SK-N-DZ (cell line): ENCODE measurements at places on chromosomes 12 and 14.
A peak's percentile ranks its signal among the peaks of the same experiment; 100 is the strongest.

GRCh38 chr12:95520816-95521215, 30.5 kb downstream of the USP44 start:
- DNase-seq: no peak

- DNase-seq: no peak
Observed at GRCh38 chr12:124392667-124393413, 97.9 kb downstream of the RFLNA start.

- DNase-seq: no peak
Observed at GRCh38 chr12:101738920-101739665, at the start of gene SYCP3. SYCP3 (minus strand) TSS chr12:101739462; CDS start chr12:101737935, 1,527 bp downstream.

- no peak for DNase-seq
Observed at GRCh38 chr12:57224973-57225679, 4.4 kb upstream of the SHMT2 start.

- DNase-seq: no peak
Observed at GRCh38 chr12:107236824-107237511, 143.6 kb upstream of the CRY1 start.

- no peak for DNase-seq
Observed at GRCh38 chr14:101713621-101714349, 47.7 kb upstream of the PPP2R5C start.

- no peak for DNase-seq
Observed at GRCh38 chr12:131530041-131530332, 180.9 kb upstream of the SFSWAP start.

DNA sequence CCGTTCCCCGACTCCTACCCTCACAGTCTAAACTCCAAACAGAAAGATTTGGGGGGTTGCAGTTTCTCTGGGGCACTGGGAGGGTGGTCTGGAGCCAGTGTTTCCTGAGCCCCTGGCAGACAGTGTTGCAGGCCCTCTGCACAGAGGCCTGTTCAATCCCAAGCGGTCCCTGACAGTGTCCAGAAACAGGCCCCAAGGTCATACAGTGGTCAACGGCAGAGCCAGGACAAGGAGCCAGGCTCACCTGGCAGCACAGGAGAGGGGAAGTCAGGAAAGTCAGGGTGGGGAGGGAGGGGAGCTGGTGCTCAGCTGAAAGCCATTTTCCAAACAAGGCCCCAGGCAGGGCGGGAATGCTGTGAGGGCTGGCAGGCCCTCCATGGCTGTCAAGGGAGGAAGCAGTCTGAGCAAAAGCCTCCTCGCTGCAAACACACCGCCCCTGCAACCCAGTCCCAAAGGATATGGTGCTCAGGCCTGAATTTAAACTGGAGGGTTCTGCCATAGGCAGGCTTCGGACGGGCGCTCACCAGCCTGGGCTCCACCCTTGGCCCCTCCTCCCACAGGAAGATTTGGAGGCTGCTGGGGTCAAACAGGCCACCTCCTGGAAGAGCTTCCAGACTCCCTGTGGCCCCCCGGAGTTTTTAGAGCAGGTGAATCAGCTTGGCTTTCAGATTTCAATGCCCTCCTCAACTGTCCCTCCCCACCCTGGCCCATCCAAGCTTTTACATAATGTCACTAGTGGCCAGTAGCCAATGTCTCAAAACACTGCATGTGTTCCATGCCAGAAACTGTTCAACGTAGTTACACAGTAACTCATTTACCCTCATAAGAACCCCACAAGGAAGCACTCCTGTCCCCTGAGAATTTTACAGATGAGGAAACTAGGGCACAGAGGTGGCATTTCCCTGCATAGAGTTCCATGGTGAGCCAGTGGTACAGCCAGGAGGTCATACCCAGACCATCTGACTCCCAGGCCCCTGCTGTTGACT, 41.5 kb downstream of the CHGA start:
- DNase-seq: no peak

GRCh38 chr12:92109613-92110012, 36.0 kb downstream of the BTG1 start:
- DNase-seq: no peak

GRCh38 chr12:99911967-99912366, 72.8 kb downstream of the ANKS1B start:
- DNase-seq: no peak

- DNase-seq: no peak
Observed at GRCh38 chr12:124727264-124727800, 136.3 kb downstream of the SCARB1 start.

GRCh38 chr14:68143341-68143841, 323.8 kb downstream of the RAD51B start:
- DNase-seq: no peak

DNA sequence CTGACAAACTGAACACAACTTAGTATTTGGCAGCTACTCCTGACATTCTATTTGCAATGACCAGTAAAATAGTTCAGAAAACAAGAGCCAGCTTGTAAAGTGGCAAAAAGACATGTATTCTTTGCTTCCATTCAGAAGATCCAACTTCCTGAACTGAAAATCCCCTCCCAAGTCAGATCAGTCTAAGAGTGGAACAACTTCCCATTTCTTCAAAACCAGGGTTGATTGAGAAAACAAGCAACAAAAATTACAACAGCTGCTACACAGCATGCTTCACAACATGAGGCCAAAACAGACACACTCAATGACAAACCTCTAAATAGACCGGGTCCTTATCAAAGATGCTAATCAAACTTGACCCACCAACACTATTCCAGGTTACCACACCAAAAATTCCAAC, 40.3 kb downstream of the CIT start:
- DNase-seq: no peak

- DNase-seq: no peak
Observed at GRCh38 chr14:89296281-89296745, 120.7 kb downstream of the FOXN3 start.

- no peak for DNase-seq
Observed at GRCh38 chr12:67630373-67631088, 18.0 kb upstream of the DYRK2 start.

GRCh38 chr12:20370866-20371519, 2.7 kb downstream of the PDE3A start:
- DNase-seq: no peak

GRCh38 chr12:19970821-19971220, 397.5 kb upstream of the PDE3A start:
- DNase-seq: no peak

- DNase-seq: peak; percentile 60
Observed at GRCh38 chr12:29253906-29254625, 105.0 kb downstream of the FAR2 start.

- DNase-seq: no peak
Observed at GRCh38 chr14:34297786-34298520, 164.1 kb downstream of the SPTSSA start.

- no peak for DNase-seq
Observed at GRCh38 chr14:82084813-82085212, 551.2 kb upstream of the SEL1L start.
